ENCODE measurements at places on chromosomes 1 and 21.

DNA sequence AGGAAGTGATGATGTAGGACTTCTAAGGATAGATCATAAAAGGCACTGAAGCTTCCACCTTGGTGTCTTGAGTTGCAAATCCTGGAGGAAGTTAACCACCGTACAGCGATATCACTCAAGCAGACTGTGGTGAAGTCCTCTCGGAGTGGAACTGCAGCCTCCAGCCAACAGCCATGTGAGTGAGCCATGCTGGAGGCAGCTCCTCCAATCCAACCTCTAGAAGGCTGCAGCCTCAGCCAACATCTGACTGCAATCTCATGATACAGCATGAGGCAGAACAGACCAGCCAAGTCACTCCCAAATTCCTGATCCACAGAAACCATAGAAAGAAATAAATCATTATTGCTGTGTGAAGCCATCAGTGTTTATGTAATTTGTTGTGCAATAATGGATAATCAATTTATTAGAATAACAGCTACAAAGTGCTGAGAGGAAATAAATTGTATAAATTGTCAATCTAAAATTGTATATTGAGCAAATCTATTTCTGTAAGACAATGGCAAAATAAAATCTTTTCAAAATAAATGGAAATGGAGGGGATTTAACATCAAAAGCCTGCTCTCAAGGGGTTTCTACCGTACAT lies 65.0 kb downstream of the PRSS38 start:
- no peak for DNase-seq

DNA sequence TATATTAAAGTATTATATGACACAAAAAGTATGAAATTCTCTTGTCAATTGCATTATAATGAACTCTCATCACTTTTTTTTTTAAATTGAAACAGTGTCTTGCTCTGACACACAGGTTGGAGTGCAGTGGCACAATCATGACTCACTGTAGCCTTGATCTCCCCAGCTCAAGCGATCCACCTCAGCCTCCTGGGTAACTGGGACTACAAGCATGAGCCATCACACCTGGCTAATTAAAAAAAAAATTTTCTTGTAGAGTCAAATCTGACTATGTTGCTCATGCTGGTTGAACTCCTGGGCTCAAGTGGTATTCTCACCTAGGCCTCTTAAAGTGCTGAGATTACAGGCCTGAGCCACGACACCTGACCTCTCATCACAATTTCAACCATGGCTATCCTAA lies 259.3 kb downstream of the S1PR1 start:
- DNase-seq = no peak

DNA sequence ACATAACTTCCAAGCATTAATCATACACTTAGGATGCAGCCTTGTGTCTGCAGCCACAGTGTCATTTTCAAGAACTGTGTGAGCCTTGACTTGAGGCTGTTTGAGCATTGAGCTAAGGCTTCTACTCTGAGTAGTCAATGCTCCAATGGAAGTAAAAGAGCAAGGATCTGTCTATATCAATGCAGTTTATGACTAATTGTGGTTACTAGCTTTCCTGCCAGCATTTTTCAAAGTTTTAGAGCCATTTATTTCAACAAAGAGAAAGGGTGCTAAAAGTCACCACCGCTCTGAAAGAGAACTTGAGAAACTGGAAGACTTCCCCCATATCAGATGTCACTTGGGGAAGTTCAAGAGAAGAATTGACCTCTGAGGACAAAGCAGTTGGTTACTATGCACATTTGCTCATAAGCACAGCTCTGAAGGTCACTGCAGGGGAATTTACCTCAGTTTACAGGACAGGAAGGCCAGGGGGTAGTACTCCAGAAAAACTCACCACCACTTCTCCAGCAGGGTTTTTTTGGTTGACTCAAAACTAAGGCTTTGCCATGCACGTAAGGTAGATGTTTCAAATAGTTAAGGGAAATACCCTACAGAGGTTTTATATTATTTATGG lies 24.5 kb upstream of the RGS1 start:
- DNase-seq = no peak

- DNase-seq = no peak
Measured at GRCh38 chr1:227776331-227776771, 39.1 kb upstream of the PRSS38 start.

DNA sequence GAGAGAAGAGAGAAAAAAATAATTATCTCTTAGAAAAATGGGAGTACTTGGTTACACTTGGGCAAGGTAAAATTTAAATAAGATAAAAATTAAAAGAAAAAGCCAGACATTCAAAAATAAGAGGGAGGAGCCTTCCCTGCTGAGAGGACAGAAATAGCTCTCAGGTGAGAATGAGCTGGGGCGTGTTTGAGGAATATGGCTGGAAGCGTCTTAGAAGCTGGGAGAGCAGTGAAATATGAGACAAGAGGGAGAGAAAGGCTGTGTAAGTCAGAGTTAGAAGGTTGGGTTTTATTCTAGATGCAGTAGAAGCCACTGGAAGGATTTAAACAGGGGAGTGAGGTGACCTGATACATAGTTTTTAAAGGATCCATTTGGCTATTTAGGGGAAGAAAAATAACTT lies 154.2 kb upstream of the L1TD1 start:
- no peak for DNase-seq

Measured in C1 segment of cervical spinal cord (tissue), 14 donors.